ENCODE measurements at places on chromosomes 1 and 21.
A peak's percentile ranks its signal among the peaks of the same experiment; 100 is the strongest.

GRCh38 chr1:154329551-154330131 is 4.3 kb downstream of the ATP8B2 start:
- DNase-seq = no peak

GRCh38 chr1:226688808-226689207 is 50.3 kb downstream of the ITPKB start:
- no peak for DNase-seq

- DNase-seq = no peak
Observed at GRCh38 chr1:14682941-14683621, 84.6 kb downstream of the KAZN start.

DNA sequence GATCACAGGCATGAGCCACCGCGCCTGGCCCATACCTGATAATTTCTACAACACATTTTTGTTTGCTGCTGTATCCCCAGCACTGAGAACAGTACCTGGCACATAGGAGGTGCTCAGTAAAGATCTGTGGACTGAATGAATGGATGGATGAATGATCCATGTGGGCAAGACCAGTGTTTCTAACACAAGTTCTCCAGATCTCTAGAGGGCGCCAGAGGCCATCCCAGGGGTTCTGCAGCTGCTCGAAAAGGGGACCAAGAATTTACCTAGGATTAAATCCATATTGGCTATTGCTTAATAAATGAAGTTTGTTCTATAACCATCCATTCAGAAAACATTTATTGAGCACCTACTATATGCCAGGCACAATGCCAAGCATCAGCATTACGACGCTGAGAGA is 167.7 kb downstream of the ACTL8 start:
- DNase-seq = peak; percentile 72

GRCh38 chr1:116002781-116003420 is 26.6 kb downstream of the SLC22A15 start:
- no peak for DNase-seq

- DNase-seq = no peak
Observed at GRCh38 chr1:115040501-115040900, 10.9 kb downstream of the TSHB start.

GRCh38 chr1:162333991-162334390 is 42.7 kb downstream of the SPATA46 start:
- DNase-seq = no peak

GRCh38 chr21:34544032-34544496 is 32.1 kb upstream of the KCNE1 start:
- DNase-seq = peak; percentile 98

DNA sequence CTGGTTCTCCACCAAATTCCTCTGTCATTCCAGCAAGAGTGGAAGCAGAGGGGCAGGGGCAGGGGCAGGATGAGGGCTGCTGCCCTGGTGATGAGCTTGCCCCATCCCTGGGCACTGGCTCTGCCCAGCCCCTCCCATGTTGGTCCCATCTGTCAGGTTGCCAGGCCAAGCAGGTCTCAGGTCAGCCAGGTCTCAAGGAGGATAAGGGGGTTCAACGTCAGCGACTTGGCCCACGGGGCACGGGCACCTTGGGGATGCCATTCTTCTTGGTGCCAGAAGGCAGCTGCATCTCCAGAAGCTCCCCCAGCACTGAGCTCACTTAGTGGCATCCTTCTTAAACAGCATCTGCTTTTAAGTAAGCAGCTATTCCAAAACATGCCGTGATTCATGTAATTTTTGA is 133.1 kb downstream of the AJAP1 start:
- no peak for DNase-seq

DNA sequence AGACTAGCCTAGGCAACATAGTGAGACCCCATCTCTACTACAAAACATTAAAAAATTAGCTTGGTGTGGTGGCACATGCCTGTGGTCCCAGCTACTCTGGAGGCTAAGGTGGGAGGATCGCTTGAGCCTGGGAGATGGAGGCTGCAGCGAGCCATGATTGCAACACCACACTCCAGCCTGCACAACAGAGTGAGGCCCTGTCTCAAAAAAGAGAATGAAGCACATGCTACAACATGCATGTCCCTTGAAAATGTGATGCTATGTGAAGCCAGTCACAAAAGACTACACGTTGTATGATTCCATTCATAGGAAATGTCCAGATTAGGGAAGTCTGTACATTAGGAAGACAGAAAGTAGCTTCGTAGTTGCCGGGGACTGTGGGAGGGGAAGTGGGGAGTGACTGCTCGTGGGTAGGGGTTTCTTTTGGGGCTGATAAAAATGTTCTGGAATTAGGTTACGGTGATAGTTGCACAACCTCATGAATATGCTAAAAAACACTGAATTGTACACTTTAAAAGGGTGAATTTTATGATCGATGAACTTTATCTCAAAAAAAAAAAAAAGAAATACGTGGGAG is 202.1 kb downstream of the KAZN start:
- DNase-seq = no peak

DNA sequence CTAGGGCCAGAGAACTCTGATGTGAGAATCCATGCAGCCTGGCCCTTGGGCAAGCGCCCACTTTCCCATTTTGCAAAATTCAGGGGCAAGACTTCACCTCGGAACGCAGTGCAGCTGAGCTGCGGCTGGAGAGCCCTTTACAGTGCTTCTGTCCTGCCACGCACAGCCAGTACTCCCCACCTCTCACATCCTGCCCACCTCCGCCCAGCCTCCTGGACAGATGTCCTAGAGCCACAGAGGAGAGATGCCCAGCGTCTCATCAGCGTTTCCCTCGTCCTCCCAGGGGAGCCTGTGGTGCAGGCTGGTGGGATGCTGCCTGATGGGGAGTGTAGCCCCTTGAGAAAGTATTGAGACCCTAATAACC is 29.6 kb downstream of the RUNX3 start:
- no peak for DNase-seq

DNA sequence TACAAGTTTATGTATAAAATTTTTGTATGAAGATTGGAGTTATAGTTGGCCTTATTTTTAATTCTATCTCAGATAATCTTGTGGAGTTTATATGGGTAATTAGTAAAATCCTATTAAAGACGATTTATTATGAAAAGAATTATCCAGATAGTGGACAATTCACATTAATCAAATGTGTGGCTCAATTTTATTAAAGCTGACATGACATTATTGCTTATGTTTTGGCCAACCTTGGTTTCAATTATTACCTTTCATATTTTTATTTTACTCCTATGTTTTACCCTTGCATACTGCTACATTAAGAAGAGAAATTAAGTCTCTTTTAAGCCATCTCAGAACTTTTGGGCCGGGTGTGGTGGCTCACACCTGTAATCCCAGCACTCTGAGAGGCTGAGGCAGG is 110.0 kb downstream of the ITSN1 start:
- DNase-seq = no peak

- DNase-seq = peak; percentile 16
Observed at GRCh38 chr1:94883691-94884090, 43.2 kb downstream of the CNN3 start.

DNA sequence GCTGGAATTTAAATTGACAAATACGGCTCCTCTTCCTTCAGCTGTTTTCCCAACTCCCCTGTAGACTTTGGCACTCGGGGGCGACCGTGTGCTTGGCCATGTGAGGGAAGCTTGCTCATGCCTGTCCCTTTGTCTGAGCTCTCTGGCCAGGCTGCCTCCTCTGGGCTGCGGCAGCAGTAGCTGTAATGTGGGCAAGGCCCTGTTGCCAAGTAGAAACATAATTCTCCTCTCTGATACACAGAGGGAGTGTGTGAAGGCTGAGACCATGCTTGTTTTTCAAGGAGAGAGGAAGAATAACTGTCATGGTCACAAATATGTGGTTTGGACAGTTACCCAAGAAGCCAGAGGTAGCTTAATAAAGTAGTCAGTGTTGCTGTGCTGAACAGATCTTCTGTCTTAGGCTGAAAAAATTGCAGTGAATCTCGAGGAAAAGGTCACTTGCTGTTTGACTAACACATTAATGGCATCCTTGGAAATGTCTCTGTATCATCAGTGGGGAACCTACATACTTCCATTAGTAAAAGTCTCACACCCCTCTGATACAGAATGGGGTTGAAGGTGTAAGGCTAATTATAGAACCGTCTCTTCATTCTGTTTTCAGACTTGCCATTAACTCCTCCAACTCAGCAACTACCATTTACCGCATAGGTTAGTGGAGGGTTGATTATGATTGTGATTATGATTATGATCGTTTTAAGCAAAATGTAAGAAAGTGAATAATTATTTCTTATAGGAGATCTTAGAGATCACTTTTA is 94.6 kb downstream of the TGFB2 start:
- no peak for DNase-seq

GRCh38 chr1:45945426-45945825 is 142.0 kb downstream of the MAST2 start:
- no peak for DNase-seq

- no peak for DNase-seq
Observed at GRCh38 chr1:6124746-6125365, 55.3 kb downstream of the CHD5 start.

DNA sequence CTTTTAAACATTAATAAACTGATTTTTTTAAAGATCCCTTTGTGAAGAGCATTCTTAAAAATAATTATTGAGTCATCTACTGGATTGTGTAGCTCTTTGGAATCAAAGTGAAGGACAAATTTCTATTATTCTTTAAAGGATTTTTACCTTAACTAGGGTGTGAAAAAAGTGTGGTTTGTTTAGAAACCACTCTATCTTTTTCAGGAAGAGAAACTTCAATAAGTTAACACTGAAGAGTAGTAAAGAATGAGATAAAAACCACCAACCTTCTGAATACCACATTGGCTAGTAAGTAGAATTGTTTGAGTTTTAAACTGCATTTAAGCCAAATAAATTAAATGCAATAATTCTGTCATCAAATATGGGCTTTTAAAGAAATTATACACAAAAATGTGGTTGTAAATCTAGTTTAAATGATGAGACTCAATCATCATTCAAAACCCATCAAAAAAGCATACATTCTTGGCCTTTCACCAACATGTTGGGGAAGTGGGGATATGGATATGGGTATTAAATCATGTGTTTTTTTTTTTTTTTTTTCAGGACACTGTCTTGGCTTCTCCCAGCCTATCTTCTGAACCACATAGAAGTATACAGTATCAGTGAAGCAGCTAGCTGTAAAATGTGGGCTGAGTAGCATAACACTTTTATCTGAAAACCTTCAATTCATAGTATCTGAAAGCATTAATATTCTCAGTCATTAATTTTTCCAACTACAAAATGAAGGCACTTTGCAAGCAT is 4.8 kb downstream of the S1PR1 start:
- DNase-seq = no peak

DNA sequence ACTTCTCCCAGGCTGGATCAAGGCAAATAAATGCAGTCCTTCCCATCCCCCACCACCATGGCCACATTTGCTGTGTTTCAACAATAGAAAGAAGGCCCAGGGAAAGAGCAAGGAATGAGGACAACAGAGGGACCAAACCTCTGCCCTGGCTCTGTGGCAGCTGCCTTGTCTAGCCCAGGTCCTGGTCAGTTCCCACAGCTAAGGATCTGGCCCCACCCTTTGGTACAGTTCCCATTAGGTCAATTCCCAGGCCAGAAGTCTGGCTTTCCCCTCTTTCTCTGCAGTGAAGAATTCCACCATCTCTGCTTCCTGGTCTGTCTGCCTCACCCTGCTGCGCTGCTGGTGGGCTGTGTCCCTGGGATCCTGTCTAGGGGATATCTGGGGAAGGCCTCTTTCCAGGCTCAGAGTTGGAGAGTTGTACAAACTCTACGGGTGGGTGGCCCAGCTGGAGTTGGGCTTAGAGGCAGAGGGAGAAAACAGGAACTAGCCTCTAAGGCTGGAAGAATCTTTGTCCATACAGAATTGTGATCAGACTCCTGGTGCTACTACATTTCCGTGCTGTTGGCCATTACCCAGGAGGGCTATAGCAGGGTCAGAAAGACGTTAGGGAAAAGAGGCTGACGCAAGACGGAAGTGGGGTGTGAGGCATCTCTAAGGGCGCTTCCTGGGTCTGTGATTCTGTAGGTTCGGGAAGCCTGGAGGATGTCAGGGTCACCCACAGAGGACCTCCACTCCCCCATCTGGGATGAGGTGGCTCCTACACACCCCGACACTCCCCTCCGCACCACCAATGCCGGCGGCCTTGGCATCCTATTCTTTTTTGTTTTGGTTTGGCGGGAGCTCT is 953 bp upstream of the NDUFS2 start:
- DNase-seq = no peak

GRCh38 chr1:96281491-96281890 is 440.1 kb upstream of the PTBP2 start:
- DNase-seq = no peak

DNA sequence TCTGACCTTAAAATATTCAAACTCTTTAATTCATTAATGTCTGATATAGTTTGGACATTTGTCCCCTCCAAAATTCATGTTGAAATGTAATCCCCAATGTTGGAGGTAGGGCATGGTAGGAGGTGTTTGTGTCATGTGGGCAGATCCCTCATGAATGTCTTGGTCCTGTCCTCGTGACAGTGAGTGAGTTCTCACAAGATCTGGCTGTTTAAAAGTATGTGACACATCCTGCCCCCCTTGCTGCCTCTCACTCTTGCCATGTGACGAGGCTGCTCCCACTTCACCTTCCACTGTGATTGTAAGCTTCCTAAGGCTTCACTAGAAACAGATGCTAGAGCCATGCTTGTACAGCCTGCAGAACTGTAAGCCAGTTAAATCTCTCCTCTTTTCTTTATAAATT is 21.3 kb upstream of the FBXO28 start:
- no peak for DNase-seq

- no peak for DNase-seq
Observed at GRCh38 chr1:246306415-246307037, 200.6 kb downstream of the SMYD3 start.

- DNase-seq = no peak
Observed at GRCh38 chr1:94125551-94126514, 4.9 kb upstream of the ABCA4 start.

DNA sequence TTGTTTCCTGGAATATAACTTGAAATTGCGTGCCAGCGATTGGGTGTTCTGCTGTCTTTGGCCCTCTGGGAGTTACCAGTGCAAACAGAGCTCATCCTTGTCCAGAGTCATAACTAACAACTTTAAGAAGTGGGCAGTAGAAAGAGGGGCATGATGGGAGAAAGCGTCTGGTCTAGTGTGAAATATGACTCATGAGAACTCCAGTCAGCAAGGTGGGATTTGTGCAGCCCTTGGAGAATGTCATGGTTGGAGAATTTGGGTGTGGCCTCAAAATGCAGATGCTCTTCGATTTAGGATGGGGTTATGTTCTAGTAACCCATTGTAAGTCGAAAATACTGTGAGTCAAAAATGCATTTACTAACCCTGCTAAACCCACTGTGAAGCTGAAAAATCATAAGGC is 12.9 kb downstream of the ATP1B1 start:
- DNase-seq = no peak

GRCh38 chr21:33578959-33579542 is 9.4 kb downstream of the DONSON start:
- DNase-seq = no peak

- DNase-seq = no peak
Observed at GRCh38 chr1:43049481-43049880, 90.8 kb upstream of the SLC2A1 start.

- DNase-seq = peak; percentile 62
Observed at GRCh38 chr1:65147424-65148177, 402 bp upstream of the AK4 start.

GRCh38 chr1:36297062-36297461 is 9.1 kb upstream of the SH3D21 start:
- no peak for DNase-seq
